Cardiac muscle cell (in vitro differentiated cells and primary cell): ENCODE measurements at places on chromosomes 7 and 10. TPM values are rescaled to one million over a fixed set of nuclear protein-coding genes. Genes with fewer than 3 reads are reported as not detected.

SLC26A3 gene
- 0.05 and 0.06 TPM in 2 replicates for polyA plus RNA-seq

- no peaks in the 10 kb centered on the region for H3K4me1 ChIP-seq
- no peaks in the 10 kb centered on the region for H3K36me3 ChIP-seq
- DNase-seq = no peak
- H3K27me3 ChIP-seq = peaks cover 16% of the 10 kb centered on the region
- H3K4me3 ChIP-seq = no peak overlapping the region
Measured at GRCh38 chr10:44289125-44289524, 95.8 kb downstream of the CXCL12 start.

DNA sequence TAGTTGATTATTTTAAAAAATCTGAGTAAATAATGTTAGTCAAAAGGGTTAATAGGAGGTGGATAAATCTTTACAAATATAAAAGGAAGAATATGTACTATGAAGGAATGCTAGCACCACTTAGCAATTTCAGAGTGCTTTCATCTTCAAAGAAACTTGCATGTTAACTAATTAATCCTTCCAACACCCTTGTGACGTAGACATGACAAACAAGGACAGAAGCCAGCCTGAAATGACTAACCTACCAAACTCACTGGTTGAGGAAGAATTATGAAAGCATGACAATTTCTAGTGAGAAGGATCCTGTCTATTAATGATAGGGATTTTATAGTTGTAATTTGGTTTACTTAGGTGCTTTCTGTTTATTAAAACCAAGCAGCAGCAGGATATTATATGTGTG, 468.0 kb upstream of the FZD8 start:
- no peaks in the 10 kb centered on the region for H3K36me3 ChIP-seq
- H3K27ac ChIP-seq = no peak overlapping the region
- no peak for DNase-seq
- no peaks in the 10 kb centered on the region for H3K27me3 ChIP-seq
- H3K4me3 ChIP-seq = no peak overlapping the region

GRCh38 chr7:8212638-8213037, 49.3 kb downstream of the ICA1 start:
- H3K36me3 ChIP-seq = no peaks in the 10 kb centered on the region
- H3K27me3 ChIP-seq = no peaks in the 10 kb centered on the region
- H3K4me1 ChIP-seq = peaks cover 21% of the 10 kb centered on the region

- no peaks in the 10 kb centered on the region for H3K4me1 ChIP-seq
- peak; percentile 81 for DNase-seq
- no peak overlapping the region for H3K27ac ChIP-seq
- no peak overlapping the region for H3K4me3 ChIP-seq
- H3K36me3 ChIP-seq = no peaks in the 10 kb centered on the region
- H3K27me3 ChIP-seq = no peaks in the 10 kb centered on the region
Measured at GRCh38 chr7:81873559-81873958, 103.7 kb upstream of the HGF start.

GRCh38 chr10:59310324-59310914, 51.9 kb downstream of the FAM13C start:
- H3K4me3 ChIP-seq = no peak overlapping the region
- peaks cover 2% of the 10 kb centered on the region for H3K4me1 ChIP-seq
- no peak overlapping the region for H3K27ac ChIP-seq
- no peaks in the 10 kb centered on the region for H3K27me3 ChIP-seq
- H3K36me3 ChIP-seq = no peaks in the 10 kb centered on the region

DNA sequence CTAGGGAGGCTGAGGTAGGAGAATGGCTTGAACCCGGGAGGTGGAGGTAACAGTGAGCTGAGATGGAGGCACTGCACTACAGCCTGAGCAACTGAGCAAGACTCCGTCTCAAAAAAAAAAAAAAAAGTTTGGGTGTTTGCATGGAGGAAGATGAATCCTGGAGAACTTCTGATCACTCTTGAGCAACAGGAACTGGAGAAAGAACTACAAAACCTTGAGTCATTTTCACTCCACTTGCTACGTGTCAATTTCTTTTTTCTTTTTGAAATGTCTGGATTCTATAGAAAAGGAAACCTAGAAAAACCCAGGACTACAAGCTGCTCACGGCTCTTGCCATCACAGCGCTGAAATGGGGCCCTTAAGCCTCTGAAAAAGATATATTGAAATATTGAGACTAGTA, 189.6 kb upstream of the NRP1 start:
- no peak overlapping the region for H3K27ac ChIP-seq
- H3K27me3 ChIP-seq = no peaks in the 10 kb centered on the region
- DNase-seq = no peak
- no peak overlapping the region for H3K4me3 ChIP-seq
- no peaks in the 10 kb centered on the region for H3K4me1 ChIP-seq

GRCh38 chr7:17010637-17011300, 129.0 kb upstream of the AGR3 start:
- H3K36me3 ChIP-seq = no peaks in the 10 kb centered on the region
- H3K4me1 ChIP-seq = no peaks in the 10 kb centered on the region

DNA sequence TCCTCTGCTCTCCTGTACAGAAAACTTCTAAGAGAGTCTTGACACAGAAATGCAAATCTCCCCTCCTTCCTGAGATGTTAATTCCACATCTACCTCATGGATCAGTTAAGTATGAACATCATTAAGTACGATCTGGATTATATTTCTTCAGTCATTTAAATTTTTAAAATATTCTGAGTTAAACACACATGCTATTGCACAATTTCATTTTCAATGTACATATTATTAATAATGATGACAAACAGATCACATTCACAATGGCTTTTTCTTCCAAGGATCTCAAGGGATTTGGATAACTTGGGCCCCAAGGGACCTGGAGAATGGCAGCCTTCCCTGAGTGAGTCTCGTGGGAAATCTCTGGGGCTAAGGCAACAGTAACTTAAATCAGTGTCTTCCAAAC, 16.2 kb downstream of the BEND7 start:
- H3K4me1 ChIP-seq = no peaks in the 10 kb centered on the region
- no peak overlapping the region for H3K27ac ChIP-seq
- no peaks in the 10 kb centered on the region for H3K27me3 ChIP-seq
- DNase-seq = no peak
- H3K4me3 ChIP-seq = no peak overlapping the region

- H3K36me3 ChIP-seq = no peaks in the 10 kb centered on the region
- no peak overlapping the region for H3K27ac ChIP-seq
- no peaks in the 10 kb centered on the region for H3K4me1 ChIP-seq
- DNase-seq = no peak
- no peak overlapping the region for H3K4me3 ChIP-seq
Measured at GRCh38 chr7:37112218-37112617, 336.4 kb downstream of the ELMO1 start.

DNA sequence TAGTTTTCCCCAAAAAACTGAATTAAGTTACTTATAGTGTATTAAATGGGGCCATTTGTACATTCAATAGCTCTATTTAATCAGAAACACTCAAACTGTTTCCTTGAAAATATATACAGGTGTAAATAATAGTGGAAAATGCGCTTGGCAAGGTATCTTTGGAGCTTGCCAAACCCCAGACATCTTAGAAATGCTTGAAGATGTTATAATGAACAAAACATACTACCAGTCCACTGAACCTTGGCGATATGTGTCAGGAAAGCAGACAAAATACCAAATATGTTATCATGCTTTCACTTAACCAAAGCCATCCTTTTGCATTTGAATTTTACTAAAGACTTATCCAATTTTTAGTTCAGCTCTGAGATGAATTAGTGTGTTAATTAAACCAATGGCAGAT, 352.7 kb upstream of the SEMA3A start:
- H3K27ac ChIP-seq = no peak overlapping the region
- H3K27me3 ChIP-seq = no peaks in the 10 kb centered on the region
- peaks cover 10% of the 10 kb centered on the region for H3K4me1 ChIP-seq

DNA sequence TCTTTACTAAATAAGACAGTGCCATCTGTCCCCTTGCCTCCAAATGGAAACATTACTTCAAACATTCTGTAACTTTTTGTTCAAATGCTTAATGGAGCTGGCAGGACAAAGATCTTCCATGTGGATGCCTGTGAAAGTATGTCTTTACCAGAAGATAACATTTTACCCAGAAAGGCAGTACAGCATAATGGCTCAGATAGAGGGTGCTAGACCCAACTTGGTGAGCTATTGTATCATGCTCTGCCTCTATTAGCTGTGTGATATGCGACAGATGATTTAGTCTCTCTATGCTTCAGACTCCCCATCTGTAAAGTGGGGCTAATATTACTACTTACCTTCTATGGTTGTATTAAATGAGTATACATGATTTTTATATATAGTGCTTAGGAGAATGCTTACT, 8.8 kb upstream of the SMKR1 start:
- H3K27me3 ChIP-seq = no peaks in the 10 kb centered on the region
- no peak overlapping the region for H3K27ac ChIP-seq
- H3K4me3 ChIP-seq = no peak overlapping the region
- H3K36me3 ChIP-seq = no peaks in the 10 kb centered on the region
- H3K4me1 ChIP-seq = no peaks in the 10 kb centered on the region
- DNase-seq = no peak

DNA sequence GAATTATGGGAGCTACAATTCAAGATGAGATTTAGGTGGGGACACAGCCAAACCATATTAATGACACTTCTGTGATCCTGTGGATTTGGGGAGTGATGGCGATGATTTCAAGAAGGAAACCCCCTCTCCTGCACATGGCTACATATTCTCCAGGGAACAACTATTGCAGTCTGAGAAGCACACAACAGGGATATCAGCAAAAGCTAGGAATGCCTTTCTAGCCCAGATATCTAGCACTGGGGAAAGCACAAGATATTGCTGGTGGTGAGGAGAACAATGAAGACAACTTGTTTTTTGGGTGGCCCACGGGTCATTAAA, 24.3 kb downstream of the EPDR1 start:
- H3K27ac ChIP-seq = no peak overlapping the region
- no peaks in the 10 kb centered on the region for H3K27me3 ChIP-seq
- no peak overlapping the region for H3K4me3 ChIP-seq
- DNase-seq = no peak
- H3K4me1 ChIP-seq = peaks cover 39% of the 10 kb centered on the region
- H3K36me3 ChIP-seq = no peaks in the 10 kb centered on the region

GRCh38 chr10:96830511-96831199, 1.4 kb upstream of the LCOR start:
- H3K4me3 ChIP-seq = no peak overlapping the region
- no peaks in the 10 kb centered on the region for H3K36me3 ChIP-seq
- peaks cover 14% of the 10 kb centered on the region for H3K4me1 ChIP-seq
- H3K27me3 ChIP-seq = no peaks in the 10 kb centered on the region
- peak; percentile 72 for DNase-seq
